ENCODE measurements at places on chromosomes 7 and 10.

GRCh38 chr10:30788307-30788706, 158.8 kb upstream of the LYZL2 start:
- no peak for DNase-seq
- no peaks in the 10 kb centered on the region for H3K27me3 ChIP-seq
- no peak overlapping the region for H3K4me3 ChIP-seq

GRCh38 chr7:113161050-113161449, 42.7 kb upstream of the SMIM30 start:
- no peak overlapping the region for H3K4me3 ChIP-seq
- H3K36me3 ChIP-seq = no peaks in the 10 kb centered on the region

GRCh38 chr7:15399441-15399840, 162.4 kb downstream of the AGMO start:
- H3K27ac ChIP-seq = no peak overlapping the region
- no peaks in the 10 kb centered on the region for H3K36me3 ChIP-seq
- H3K4me3 ChIP-seq = no peak overlapping the region
- H3K4me1 ChIP-seq = no peaks in the 10 kb centered on the region
- no peak for DNase-seq

DNA sequence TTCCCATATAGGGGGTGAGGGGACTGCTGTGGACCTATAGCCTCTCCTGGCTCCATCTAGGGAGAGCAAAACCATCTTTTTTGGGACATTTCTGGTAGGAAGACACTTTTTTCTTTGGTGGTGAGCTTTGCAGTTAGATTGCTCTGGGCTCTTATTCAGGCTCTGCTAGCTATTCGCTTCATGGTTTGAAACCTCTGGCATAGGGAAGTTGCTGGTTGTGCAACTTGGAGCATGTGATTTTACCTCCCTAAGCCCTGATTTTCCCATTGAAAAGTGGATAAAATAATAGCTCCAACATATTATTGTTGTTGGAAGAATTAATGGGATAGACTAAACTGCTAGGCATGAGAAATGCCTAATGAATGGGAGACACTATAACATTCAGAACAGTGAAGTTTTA, 69.6 kb downstream of the CYP26A1 start:
- H3K4me1 ChIP-seq = no peaks in the 10 kb centered on the region
- no peaks in the 10 kb centered on the region for H3K27me3 ChIP-seq
- no peak for DNase-seq
- H3K36me3 ChIP-seq = no peaks in the 10 kb centered on the region

GRCh38 chr10:46550076-46550790, 6.2 kb downstream of the GPRIN2 start:
- H3K4me3 ChIP-seq = no peak overlapping the region
- H3K4me1 ChIP-seq = no peaks in the 10 kb centered on the region
- no peaks in the 10 kb centered on the region for H3K36me3 ChIP-seq
- H3K27ac ChIP-seq = no peak overlapping the region
- peak; percentile 58 for DNase-seq

- H3K4me1 ChIP-seq = no peaks in the 10 kb centered on the region
- H3K36me3 ChIP-seq = no peaks in the 10 kb centered on the region
- H3K27me3 ChIP-seq = no peaks in the 10 kb centered on the region
- H3K4me3 ChIP-seq = no peak overlapping the region
These were observed 24.2 kb downstream of the TRIL start for GRCh38 chr7:28933846-28934320.

DNA sequence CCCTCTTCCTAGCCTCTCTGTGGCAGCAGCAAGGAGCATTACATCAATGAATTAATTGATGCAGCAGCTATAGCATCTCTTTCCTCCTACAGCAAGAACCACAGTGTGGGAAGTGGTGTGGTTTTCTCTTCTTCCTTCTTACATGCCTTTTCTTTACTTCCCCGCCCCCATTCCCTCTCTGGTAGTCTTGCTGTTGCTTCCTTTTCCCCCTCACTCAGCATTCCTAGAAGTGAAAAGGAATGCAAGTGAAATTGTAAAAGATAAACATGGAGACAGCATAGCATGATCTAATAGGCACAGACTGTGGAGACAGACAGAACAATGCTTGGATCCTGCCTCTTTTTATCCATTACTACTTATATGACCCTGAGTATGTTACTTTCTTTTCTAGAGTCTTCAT, 370.5 kb upstream of the BMPER start:
- no peaks in the 10 kb centered on the region for H3K4me1 ChIP-seq
- H3K36me3 ChIP-seq = no peaks in the 10 kb centered on the region
- no peak overlapping the region for H3K27ac ChIP-seq
- no peak for DNase-seq
- H3K27me3 ChIP-seq = no peaks in the 10 kb centered on the region

DNA sequence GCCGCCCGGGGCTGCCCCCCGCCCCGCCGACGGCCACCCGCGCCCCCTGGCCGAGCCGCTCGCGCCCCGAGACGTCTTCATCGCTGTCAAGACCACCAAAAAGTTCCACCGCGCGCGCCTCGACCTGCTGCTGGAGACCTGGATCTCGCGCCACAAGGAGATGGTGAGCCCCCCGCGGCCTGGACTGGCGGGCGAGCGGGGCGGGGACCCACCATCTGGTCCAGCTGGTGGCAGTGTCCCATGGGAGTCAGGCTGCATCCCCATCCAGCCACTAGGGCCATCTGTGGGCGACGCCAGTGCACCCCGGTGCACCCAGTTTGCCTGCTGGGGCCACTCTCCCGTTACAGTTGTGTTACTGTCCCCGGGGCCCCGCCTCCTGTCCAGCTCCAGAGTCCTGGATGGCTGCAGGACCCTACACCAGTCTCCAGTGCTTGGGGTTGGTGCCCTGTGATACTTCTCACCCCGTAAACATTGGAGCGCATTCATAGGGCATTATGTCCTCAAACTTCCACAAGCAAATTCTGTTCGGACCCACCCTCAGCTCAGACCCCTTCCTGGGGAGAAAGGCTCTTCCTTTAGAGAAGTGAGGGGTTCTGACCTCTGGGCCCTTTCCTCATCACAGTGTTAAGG, 672 bp downstream of the LFNG start:
- peaks cover 6% of the 10 kb centered on the region for H3K4me1 ChIP-seq
- peak overlapping the region; percentile 53 for H3K4me3 ChIP-seq
- H3K27ac ChIP-seq = no peak overlapping the region
- no peak for DNase-seq

DNA sequence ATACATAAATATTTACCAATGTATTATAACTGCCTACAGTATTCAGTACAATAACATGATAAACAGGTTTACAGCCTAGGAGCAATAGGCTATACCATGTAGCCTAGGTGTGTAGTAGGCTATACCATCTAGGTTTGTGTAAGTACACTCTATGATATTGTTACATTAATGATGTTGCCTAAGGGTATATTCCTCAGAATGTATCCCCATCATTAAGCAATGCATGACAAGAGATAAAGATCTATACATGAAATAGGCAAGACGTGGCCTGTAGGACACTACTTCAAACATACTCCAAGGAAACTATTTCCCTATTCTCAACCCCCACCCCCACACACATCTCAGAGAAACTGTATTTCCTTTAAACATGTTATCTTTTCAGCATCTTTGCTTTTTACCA, 15.3 kb upstream of the ADAM22 start:
- H3K36me3 ChIP-seq = no peaks in the 10 kb centered on the region
- no peak overlapping the region for H3K27ac ChIP-seq
- H3K27me3 ChIP-seq = no peaks in the 10 kb centered on the region
- H3K4me3 ChIP-seq = no peak overlapping the region
- no peak for DNase-seq
